Mammary epithelial cell (primary cell): ENCODE measurements at places on chromosomes 16 and 17.

DNA sequence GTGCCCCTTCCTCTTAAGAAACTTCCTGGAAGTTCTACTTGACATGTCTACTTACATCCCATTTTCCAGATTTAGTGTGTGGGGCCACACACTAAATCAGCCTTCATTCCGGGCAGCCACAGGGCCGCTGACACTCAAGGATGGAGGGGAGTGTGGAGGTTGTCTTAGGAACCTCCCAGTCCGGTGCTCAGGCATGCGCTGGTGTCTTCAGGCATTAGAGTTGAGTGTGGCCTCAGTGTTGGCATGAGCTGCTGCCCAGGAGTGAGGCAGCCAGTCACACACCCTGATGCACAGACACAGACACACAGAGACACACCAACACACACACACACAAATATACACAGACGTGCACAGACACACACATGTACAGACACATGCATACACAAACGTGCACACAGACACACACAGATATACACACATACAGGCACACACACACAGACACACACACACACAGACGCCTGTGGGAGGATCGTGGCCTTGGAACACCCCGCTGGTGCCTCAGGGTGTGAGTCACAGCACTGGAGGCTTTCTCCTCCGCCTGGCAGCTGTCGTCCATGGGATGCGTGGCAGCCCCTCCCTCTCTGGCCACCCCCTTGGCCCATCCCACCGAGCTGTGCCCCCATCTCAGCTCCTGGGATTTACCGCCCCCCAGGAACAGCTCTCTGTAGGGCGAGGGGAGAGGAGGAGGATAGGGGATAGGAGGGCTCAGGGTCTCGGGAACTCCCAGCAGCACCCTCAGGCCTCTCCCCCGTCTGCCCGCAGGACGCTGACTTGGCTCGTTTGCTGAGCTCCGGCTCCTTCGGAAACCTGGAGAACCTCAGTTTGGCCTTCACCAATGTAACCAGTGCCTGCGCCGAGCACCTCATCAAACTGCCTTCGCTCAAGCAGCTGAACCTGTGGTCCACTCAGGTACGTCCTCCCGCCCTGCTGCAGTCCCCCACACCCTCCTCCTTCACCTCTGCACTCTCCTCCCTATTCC lies 75.6 kb upstream of the PLCG2 start:
- DNase-seq: peak; percentile 59

DNA sequence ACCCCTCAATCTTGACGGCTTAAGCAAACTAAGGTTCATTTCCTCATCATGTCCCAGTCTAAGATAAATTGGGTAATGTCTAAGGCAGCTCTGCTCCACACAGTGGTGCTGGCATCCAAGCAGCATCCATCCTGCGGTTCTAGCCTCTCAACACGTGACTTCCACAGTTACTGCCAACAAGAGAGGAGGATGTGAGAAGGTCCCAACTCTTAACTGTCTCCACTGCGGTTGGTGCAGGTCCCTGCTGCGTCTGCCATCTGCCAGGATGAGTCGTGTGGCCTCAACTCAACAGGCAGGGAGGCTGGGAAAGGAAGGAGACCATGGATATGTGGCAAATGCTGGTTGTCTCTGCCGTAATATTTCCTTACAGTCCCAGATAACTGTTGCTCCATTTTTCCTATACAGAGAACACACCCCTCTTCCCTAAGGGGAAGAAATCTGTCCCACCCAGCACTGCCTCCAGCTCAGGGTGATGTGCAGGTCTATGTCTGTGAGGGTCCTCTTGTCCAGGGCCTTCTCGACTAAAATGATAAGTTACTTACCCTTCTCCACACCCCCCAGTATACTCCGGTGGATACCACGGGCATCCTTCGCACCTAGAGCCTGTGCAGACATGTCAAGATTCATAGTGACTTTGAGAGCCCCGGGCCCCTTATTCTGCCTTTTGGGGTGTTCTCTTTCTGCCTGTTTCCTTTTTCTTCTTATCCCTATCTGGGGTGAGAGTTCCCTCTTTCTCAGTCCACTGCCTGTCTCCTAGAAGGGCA lies 64.7 kb downstream of the KCNJ18 start:
- no peak for DNase-seq

- peak; percentile 99 for DNase-seq
Observed at GRCh38 chr16:48123104-48123788, 32.5 kb downstream of the ABCC12 start.

- no peak for DNase-seq
Observed at GRCh38 chr16:72195609-72196008, 23.7 kb upstream of the PMFBP1 start.

DNA sequence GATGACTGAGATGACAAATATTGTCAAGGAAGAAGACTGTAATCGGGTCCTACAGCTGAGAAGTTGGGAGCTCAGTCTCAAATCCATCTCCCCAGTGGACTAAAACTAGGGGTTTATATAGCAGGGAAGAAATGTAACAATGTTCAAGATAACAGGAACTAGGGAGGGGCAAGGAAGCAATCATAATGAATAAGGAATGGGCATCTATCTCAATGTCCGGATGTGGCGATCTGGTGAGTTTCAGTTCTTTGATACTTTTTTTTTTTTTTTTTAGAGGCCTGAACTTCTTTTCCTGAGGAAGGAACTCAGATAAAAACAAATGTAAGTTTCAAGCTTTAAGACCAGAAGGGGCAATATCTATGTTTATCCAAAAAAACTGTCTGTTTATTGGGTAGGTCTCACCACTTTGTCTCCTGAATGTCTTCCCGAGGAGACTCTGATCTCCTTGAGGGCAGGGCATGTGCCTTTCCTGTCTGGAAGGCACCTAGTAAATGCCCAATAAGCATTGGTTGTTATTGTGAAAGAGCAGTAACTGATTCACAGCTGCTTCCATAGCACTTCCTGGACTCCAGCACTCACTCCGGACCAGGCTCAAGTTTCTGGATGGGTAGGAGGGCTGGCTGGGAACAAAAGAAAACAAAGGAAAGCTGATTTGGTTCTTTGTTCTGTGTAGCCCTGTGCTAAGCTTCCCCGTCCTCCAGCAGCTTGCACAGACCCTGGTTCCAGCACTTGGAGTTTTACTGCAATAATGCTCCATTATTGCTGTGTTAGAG lies 51.9 kb downstream of the MEOX1 start:
- DNase-seq: no peak
